ENCODE measurements at places on chromosomes 11 and 22.
A peak's percentile ranks its signal among the peaks of the same experiment; 100 is the strongest.

- DNase-seq: no peak
These were observed 12.2 kb downstream of the TUBGCP6 start for GRCh38 chr22:50232481-50233151.

GRCh38 chr22:42611051-42611450 lies 3.6 kb downstream of the POLDIP3 start:
- no peak for DNase-seq

GRCh38 chr11:67174311-67174710 lies 55.2 kb downstream of the KDM2A start:
- DNase-seq: no peak

DNA sequence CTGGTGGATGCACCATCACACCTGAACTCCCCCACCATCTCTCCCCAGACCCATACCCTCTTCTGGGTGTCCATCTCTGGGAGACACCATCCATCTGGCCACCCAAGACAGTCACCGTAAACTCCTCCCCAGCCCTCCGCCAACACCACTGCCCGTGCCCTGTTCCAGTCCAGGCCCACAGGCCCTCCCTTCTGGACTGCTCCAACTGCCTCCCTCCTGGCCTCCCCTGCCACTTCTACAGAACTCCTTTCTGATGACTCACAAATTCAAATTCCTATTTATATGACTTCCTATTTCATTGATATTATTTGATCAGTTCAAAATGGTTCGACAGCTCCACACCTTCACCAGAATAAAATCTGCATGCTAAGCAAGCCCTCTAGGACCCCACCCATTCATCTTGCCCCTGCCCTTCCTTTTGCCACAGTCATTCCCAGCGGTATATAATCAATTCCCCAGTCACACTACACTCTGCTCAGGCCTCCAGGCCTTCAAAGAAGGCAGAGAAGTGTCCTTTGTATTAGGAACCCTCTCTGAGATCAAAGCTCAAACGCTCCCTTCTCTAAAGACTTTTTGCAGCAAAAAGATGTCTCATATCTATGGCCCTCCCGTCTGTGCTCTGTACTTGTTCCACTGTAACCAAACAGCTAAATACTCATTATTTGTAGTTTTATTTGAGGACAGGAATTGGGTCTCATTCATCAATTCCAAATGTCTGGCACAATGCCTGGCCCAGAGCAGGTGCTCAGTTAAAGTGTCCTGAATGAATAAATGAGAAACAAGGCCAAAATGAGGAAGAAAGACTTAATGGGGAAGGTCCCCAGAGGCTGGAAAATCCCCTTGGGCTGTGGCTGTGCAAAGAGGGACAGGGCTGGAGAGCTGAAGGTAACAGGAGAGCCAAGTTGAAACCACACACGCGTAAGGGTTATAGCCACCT lies 29.0 kb downstream of the MYH9 start:
- no peak for DNase-seq

DNA sequence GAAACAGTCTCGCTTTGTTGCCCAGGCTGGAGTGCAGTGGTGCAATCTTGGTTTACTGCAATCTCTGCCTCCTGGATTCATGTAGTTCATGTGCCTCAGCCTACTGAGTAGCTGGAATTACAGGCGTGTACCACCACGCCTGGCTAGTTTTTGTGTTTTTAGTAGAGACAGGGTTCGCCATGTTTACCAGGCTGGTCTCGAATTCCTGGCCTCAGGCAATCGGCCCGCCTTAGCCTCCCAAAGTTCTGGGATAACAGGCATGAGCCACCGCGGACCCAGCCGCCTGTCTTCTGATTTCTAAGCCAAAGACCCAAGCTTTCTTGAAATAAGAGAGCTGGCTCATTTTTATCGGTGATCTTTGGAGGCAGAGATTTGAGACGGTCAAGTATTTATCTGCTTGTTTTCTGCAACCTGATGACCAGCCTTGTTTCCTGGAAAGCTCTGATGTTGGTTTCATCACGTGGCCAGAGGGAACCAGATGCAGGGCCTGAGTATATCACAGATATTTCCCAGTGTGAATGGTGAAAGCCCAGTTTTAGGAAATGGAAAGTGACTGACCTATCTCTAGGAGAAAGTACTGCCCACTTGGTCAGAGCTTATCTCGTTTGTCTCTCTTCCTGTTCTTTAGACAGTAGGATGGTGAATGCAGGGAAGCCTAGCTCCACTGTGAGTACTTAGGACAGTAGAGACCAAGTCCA lies 5.7 kb upstream of the SIDT2 start:
- DNase-seq: no peak

GRCh38 chr11:61864814-61865775 lies 26.2 kb downstream of the FADS3 start:
- no peak for DNase-seq

GRCh38 chr11:78564490-78565467 lies 9.9 kb downstream of the NARS2 start:
- DNase-seq: peak; percentile 50

DNA sequence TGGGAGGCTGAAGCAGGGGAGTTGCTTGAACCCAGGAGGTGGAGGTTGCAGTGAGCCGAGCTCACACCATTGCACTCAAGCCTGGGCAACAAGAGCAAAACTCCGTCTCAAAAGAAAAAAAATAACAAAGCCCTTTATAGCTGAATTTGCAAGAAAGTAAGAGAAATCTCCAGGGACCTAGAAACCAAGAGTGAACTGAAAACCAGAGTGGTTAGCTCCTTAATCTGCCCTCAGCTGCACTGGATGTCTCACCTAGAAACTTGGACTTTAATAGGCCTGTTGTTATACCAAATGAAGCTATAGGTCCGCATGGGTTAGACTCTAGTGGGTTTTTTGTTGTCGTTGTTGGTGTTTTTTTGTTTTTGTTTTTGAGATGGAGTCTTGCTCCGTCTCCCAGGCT lies 4.1 kb downstream of the NEU3 start:
- DNase-seq: no peak

DNA sequence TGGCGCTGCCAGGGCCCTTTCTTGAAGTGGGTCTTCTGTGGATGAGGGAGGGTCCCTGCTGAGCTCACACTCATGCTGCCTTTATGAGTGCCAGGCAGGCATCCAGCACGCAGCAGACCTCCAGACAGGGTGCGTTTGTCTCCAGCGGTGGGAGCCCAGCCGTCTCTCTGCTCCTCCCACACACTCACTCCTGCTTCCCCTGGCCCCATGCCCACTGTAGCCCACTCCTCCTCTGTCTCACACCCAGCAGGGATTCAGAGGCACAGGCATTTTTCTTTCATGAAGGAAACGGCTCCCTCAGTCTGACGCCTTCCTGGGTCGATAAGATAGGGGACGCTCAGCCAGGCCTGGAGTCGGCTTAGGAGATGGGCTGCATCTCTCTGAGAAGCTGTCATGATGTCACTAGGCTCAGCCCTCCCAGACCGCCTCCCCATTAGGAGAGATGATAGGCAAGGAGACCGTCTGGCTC lies 183.9 kb upstream of the NCAM1 start:
- no peak for DNase-seq

DNA sequence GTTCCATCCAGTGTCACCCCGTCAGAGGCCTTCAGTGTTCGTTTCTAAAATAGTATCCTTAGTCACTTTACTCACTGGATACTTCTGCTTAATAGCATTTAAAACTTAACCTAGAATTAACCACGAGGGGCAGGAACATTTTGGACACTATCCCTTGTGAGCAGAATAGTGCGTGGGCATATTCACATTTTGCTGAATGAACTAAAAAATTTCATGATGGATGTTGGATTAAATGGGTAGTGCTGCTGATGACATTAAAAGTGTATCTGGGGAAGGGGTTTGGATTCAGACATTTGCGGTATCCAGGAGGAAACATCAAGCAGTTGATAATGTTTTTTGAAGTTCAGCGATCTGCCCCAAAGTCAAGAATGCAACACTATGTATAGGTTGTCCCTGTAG lies 750 bp upstream of the NAT10 start:
- DNase-seq: no peak

DNA sequence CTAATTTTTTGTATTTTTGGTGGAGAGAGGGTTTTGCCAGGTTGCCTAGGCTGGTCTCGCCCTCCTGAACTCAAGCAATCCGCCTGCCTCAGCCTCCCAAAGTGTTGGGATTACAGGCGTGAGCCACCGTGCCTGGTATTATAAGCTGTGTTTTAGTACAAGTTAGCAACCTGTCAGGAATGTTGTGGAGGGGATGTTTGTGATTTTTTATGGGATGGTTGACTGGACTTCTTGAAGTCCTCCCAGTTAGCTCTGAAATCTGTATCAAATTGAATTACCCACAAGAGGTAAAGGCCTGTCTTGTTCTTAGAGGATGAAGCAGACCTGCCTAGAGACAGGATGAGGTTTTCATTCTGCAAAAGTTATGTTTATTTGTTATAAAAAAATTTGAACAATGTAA lies 34.1 kb upstream of the IL18BP start:
- DNase-seq: no peak

GRCh38 chr22:22155607-22156006 lies 89.0 kb upstream of the VPREB1 start:
- no peak for DNase-seq

Measured in SHP77 (cell line).